Esophagus muscularis mucosa (tissue), 4 donors: ENCODE measurements at places on chromosomes 4 and X. TPM values are rescaled to one million over a fixed set of nuclear protein-coding genes. Genes with fewer than 3 reads are reported as not detected.
A peak's percentile ranks its signal among the peaks of the same experiment; 100 is the strongest.

HMX1 gene
- 0.17 TPM for total RNA-seq

DNA sequence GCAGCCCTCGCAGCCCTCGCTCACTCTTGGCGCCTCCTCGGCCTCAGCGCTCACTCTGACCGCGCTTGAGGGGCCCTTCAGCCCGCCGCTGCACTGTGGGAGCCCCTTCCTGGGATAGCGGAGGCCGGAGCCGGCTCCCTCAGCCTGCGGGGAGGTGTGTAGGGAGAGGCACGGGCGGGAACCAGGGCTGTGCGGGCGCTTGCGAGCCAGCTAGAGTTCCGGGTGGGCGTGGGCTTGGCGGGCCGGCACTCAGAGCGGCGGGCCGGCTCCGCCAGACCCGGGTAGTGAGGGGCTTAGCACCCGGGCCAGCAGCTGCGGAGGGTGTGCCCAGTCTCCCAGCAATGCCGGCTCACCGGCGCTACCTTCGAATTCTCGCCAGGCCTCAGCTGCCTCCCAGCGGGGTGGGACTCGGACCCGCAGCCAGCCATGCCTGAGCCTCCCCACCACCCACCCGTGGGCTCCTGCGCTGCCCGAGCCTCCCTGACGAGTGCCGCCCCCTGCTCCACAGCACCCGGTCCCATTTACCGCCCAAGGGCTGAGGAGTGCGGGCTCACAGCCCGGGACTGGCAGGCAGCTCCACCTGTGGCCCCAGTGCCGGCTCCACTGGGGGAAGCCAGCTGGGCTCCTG is 1.4 kb upstream of the AADAT start:
- H3K4me1 ChIP-seq: peaks cover 7% of the 10 kb centered on the region
- H3K4me3 ChIP-seq: no peak overlapping the region
- no peak overlapping the region for H3K27ac ChIP-seq
- H3K27me3 ChIP-seq: no peaks in the 10 kb centered on the region

- H3K4me1 ChIP-seq: no peaks in the 10 kb centered on the region
- no peak overlapping the region for H3K27ac ChIP-seq
- no peaks in the 10 kb centered on the region for H3K36me3 ChIP-seq
- DNase-seq: no peak
- H3K4me3 ChIP-seq: no peak overlapping the region
- no peaks in the 10 kb centered on the region for H3K27me3 ChIP-seq
Observed at GRCh38 chr4:95505151-95505550, 43.6 kb downstream of the UNC5C start.

DNA sequence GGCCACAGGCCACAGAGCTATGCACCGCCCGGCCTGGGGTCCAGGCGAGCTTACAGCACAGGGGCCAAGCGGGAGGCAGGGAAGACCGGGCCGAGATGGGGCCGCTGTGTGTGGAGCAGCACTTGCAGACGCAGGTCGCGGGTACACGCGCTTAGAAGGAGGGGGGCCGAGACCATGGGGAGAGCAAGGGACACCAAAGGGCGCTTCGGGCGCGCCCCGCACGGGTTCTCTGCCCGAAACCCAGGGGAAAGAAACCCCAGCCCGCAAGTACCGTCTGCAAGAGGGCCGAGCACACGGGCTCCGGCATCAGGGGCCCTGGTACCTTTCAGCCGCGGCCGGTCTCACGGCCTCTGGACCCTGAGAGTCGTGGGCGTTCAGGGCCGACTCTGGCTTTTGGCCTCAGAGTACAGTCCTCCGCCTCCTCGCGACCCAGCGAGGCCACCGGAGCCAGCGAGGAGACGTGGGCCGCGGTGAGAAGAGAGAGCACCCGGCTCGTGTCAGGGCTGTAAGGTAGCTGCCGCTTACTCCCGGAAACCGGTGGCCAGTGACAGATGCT is 342 bp downstream of the EOLA2 start:
- H3K4me3 ChIP-seq: peak overlapping the region; percentile 67
- no peak for DNase-seq
- peaks cover 11% of the 10 kb centered on the region for H3K36me3 ChIP-seq
- peak overlapping the region; percentile 91 for H3K27ac ChIP-seq
- no peaks in the 10 kb centered on the region for H3K27me3 ChIP-seq
